ENCODE measurements at places on chromosomes 1 and 21. TPM values are rescaled to one million over a fixed set of nuclear protein-coding genes. Genes with fewer than 3 reads are reported as not detected.

DNA sequence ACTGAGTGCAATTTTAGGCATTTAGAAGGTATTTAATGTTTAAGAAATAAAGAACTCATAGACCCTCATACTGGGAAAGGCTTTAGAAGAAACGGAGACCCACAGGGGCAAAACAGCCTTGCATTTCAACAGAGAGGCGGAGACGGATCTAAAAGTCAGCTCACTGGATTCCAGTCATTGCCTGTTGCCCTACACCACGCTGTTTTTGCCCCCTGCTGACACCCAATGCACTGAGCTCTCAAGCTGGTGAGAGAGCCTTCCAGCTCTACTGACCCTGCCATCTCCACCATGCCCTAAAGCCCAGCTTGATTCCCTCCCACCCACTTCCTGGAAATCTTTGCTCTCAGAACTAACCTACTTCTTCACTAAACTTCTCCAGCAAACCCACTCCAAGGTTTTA, 7.2 kb upstream of the TRAF3IP3 start:
- no peak for DNase-seq
- no peaks in the 10 kb centered on the region for H3K36me3 ChIP-seq
- H3K27me3 ChIP-seq: no peaks in the 10 kb centered on the region
- H3K27ac ChIP-seq: peak overlapping the region; percentile 87
- H3K4me3 ChIP-seq: no peak overlapping the region

DNA sequence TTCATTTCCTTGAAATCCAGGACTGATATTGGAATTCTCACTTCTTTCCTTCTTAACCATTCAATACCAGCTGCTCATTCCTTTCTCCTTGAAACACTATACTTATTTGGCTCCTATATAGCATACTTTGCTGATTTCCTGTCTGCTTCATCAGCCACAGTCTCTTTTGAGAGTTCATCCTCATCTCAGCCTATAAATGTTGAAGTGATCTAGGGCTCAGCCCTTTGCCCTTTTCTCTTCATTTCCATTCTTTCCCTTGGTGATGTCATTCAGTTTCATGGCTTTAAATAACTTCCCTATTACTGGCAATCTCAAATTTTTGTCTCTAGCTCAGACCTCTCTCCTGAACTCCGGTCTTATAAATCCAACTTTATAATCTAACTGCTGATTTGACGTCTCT, 24.1 kb upstream of the RABGAP1L start:
- no peak overlapping the region for H3K4me3 ChIP-seq
- H3K27ac ChIP-seq: no peak overlapping the region
- H3K4me1 ChIP-seq: no peaks in the 10 kb centered on the region
- peaks cover 2% of the 10 kb centered on the region for H3K27me3 ChIP-seq

DNA sequence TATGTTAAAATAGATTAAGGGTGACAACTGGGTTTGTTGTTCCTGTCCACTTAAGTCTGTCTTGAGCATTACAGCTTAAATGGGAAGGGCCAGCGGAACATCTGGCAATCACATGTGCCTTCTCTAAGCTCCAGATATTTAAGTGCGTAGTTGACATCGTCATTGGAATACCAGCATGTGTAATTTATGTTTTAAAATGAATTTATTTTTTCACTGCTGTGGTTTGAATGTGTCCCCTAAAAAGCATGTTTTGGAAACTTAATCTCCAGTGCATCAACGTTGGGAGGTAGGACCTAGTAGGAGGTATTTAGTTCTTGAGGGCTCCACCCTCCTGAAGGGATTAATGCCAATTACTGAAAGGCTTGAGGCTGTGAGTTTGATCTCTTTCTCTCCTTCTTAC, 13.4 kb downstream of the ZCCHC17 start:
- peaks cover 39% of the 10 kb centered on the region for H3K36me3 ChIP-seq
- peaks cover 7% of the 10 kb centered on the region for H3K4me1 ChIP-seq
- no peak overlapping the region for H3K4me3 ChIP-seq
- H3K27ac ChIP-seq: no peak overlapping the region
- H3K27me3 ChIP-seq: no peaks in the 10 kb centered on the region

DNA sequence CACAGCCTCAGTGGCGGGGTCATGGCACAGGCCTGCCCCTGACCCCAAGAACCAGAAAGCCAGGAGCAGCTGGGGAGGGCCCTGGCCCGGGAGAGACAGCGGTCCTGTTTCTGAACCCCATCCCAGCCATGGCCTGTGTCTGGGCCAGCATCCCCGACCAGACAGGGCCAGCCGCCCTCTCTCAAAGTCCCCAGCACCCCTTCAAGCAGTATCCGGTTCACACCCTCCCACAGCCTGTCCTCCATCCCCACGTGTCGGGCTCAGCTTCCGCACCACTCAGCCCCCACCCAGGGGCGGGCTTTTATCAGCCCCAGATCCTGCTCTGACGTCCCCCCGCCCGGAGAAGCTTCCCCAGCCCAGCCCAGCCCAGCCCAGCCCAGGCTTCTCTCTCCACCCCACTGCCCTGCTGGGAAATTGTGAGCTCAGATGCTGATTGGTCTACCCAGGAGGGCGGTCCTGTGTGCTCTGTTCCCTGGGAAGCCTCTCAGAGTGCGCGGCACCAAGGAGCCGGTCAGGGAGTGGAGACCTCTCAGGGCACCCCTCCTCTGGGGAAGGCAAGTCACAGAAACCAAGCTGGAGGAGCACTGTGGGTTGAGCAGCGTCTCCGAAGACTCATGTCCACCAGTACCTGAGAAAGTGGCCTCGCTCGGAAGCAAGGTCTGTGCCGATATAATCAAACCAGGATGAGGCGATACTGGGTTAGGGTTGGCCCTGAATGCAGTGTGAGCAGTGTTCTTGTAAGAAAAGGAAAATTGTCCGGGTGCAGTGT, 4.7 kb upstream of the FAAP20 start:
- peak overlapping the region; percentile 93 for H3K4me3 ChIP-seq
- no peaks in the 10 kb centered on the region for H3K36me3 ChIP-seq
- no peaks in the 10 kb centered on the region for H3K27me3 ChIP-seq
- peaks cover 20% of the 10 kb centered on the region for H3K4me1 ChIP-seq
- peak overlapping the region; percentile 85 for H3K27ac ChIP-seq

DNA sequence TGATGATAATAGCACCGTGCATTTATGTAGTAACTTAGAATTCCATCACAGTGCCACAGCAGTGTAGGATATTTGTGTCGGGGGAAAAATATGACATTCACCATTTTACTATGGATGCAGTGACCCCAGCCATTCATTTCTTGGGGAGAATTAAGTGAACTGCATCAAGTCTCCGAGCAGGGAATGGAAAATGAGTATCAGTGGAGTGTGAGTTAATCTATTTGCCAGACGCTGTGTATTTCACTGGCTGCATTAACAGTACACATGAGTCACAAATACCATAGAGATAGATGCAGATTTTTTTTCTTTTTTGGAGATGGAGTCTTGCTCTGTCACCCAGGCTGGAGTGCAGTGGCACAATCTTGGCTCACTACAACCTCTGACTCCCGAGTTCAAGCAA, 33.8 kb upstream of the SLC45A1 start:
- no peak overlapping the region for H3K4me3 ChIP-seq
- peaks cover 36% of the 10 kb centered on the region for H3K27me3 ChIP-seq
- peaks cover 26% of the 10 kb centered on the region for H3K4me1 ChIP-seq
- no peak overlapping the region for H3K27ac ChIP-seq

DNA sequence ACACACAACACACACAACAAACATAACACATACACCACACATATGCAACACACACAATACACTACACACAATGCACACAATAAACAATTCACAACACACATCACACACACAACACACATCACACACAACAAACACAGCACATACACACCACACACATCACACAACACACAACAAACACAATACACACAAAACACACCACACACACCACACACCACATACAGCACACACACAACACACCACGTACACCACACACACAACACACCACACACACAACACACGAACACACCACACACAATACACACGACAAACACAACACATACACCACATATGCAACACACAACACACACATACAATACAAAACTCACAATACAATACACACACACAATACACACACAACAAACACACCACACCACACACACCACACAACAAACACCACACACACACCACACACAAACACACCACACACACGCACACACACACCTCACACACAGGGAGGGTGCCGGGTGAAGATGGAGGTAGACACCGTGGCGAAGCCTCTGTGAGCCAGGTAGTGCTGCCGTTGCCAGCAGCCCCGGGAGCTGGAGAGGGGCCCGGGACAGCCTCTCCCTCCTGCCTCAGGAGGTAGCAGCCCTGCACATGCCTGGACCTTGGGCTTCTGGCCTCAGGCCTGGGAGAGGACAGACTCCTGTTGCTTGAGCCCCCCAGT, 30.4 kb upstream of the C1orf174 start:
- peaks cover 17% of the 10 kb centered on the region for H3K27me3 ChIP-seq
- no peak for DNase-seq
- H3K36me3 ChIP-seq: no peaks in the 10 kb centered on the region
- H3K4me1 ChIP-seq: no peaks in the 10 kb centered on the region

GRCh38 chr1:22801761-22802160, 91.1 kb downstream of the EPHB2 start:
- DNase-seq: no peak
- H3K27ac ChIP-seq: no peak overlapping the region
- H3K4me1 ChIP-seq: no peaks in the 10 kb centered on the region

DNA sequence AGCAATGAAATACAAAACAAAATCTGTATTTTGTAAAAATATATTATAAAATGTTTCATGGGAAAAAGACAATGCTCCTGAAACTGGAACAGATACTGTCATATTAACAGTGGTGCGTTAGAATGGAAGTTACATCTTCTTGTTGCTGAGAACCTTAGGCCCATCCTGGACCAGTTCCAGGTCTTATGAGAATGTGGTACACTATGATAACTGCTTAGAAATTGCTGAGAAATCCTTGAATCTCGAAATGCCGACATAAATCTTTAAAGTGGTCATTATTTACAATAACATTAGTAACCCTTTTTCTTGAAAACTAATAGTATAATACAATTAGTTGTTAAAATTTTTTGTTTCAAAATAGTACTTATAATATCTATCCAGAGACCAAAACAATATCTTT, 747.9 kb upstream of the NCAM2 start:
- H3K4me3 ChIP-seq: no peak overlapping the region
- no peaks in the 10 kb centered on the region for H3K36me3 ChIP-seq
- no peaks in the 10 kb centered on the region for H3K27me3 ChIP-seq
- DNase-seq: no peak

- H3K4me3 ChIP-seq: no peak overlapping the region
- no peak for DNase-seq
- no peak overlapping the region for H3K27ac ChIP-seq
- H3K27me3 ChIP-seq: peaks cover 9% of the 10 kb centered on the region
- H3K36me3 ChIP-seq: peaks cover 6% of the 10 kb centered on the region
These were observed 52.0 kb upstream of the FAM20B start for GRCh38 chr1:178973652-178974101.

DNA sequence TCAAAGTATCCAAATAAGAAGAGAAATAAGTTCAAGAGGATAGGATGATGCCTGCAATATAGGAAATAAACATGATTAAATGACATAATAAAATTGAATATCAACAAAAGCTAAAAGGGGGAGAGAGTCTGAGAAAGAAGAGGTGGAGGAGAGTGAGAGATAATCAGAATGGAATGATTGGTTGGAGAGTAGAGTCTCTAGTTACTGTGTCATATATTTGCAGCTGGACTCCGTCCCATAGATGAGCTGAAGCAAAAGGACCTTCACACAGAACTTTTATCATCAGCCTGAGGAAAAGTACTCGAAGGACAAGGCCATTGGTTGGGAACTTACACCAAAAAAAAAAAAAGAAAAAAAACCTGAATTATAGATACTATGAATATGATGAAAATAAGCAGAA, 22.8 kb upstream of the S100A2 start:
- H3K27me3 ChIP-seq: peaks cover 5% of the 10 kb centered on the region
- H3K36me3 ChIP-seq: no peaks in the 10 kb centered on the region
- no peak for DNase-seq
- H3K4me1 ChIP-seq: no peaks in the 10 kb centered on the region
- H3K4me3 ChIP-seq: no peak overlapping the region
- H3K27ac ChIP-seq: no peak overlapping the region

DNA sequence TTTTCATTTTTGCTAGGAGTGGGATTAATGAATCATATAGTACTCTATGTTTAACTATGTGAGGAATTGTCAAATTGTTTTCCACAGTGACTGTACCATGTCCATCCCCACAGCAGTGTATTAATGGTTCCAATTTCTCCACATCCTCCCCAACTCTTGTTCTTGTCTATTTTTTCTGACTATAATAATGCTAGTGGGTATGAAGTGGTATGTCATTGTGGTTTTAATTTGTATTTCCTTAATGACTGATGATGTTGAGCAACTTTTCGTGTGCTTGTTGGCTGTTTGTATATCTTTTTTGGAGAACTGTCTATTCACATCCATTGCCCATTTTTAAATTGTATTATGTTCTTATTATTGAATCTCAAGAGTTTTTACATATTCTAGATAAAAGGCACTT, 10.0 kb upstream of the KPRP start:
- no peak for DNase-seq
- peaks cover 30% of the 10 kb centered on the region for H3K27me3 ChIP-seq
- H3K4me1 ChIP-seq: no peaks in the 10 kb centered on the region
- no peak overlapping the region for H3K4me3 ChIP-seq
- H3K27ac ChIP-seq: no peak overlapping the region
- no peaks in the 10 kb centered on the region for H3K36me3 ChIP-seq

DNA sequence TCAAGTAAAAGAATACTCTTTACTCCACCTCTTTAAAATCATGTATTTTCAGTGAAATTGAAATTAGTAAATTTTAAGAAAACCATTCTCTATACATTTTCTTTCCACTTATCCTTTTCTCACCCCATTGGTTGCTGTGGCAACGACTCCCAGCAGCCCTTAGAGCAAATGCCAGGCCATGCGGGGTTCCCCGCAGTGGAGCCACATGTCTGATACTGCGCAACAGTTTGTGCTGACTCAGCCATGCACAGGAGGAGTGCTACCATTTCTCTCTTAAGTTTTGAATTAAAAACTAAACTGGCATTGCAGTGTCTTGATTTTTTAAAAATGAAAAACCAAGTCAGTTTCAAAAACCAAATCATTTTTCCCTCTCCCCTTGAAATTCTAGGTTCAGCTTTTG, 214.1 kb upstream of the L1TD1 start:
- no peaks in the 10 kb centered on the region for H3K27me3 ChIP-seq
- peaks cover 1% of the 10 kb centered on the region for H3K4me1 ChIP-seq

- no peak for DNase-seq
- no peak overlapping the region for H3K27ac ChIP-seq
- peaks cover 9% of the 10 kb centered on the region for H3K27me3 ChIP-seq
- no peak overlapping the region for H3K4me3 ChIP-seq
These were observed 15.7 kb upstream of the ARHGEF16 start for GRCh38 chr1:3438661-3439180.

- DNase-seq: no peak
- H3K36me3 ChIP-seq: no peaks in the 10 kb centered on the region
- H3K4me1 ChIP-seq: peaks cover 7% of the 10 kb centered on the region
- H3K27me3 ChIP-seq: peaks cover 29% of the 10 kb centered on the region
These were observed 685 bp downstream of the RIMKLA start for GRCh38 chr1:42381280-42381673.

Gene SH2D5
- total RNA-seq: 0.07 TPM

Gene IFNLR1
- 6.2 TPM for total RNA-seq

Gene FCRLA
- not detected for total RNA-seq

Gene RNU1-2
- 1,390 TPM for total RNA-seq

Gene C8A
- total RNA-seq: not detected

Gene CFHR3
- total RNA-seq: not detected

Gene NME7
- 15.9 TPM for total RNA-seq
